ENCODE measurements at places on chromosomes 6 and 20. TPM values are rescaled to one million over a fixed set of nuclear protein-coding genes. Genes with fewer than 3 reads are reported as not detected.

GRCh38 chr6:142816031-142816430 is 128.9 kb downstream of the HIVEP2 start:
- no peak for DNase-seq

- DNase-seq: no peak
These were observed 428.2 kb downstream of the BMP2 start for GRCh38 chr20:7195704-7196103.

DNA sequence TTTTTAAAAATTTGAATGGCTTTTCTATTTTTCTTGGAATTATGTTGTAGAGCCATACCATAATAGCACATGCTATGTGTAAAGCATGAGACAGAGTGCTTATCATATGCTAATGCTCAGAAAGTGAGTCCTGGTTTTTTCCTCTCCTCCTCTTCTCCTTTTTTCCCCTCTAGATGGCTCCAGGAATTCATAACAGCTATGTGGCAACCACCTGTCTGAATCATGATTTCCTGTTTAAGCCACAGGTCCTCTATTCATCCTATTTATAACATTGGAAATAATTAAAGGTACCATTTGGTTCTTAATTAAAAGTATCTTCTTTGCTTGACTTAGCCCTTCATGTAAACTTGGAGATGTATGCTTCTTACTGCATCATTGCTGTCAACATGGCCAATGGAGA is 260.0 kb upstream of the MAP3K7 start:
- no peak for DNase-seq

- DNase-seq: no peak
These were observed 54.9 kb upstream of the TRAF3IP2 start for GRCh38 chr6:111660531-111660930.

DNA sequence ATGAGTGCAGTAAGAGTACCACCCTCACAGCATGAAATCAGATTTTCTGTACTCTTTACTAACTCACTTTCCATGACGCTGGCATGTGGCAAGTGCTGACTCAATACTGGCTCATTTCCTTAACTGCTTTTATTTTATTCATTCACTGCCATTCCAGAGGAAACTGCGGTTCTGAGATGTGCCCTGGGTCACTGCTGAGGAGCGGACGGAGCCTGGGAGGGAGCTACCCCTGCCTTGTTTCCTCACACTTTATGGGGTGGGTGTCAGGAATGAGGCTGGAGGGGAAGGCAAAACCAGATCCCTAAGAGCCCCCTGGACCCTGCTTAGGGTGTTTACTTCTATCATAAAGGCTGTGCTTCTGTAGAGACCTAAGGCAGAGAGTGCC is 14.4 kb downstream of the NT5E start:
- DNase-seq: no peak

Gene IRAK1BP1
- 2.5 TPM for total RNA-seq

Gene GSTA3
- total RNA-seq: not detected

DNA sequence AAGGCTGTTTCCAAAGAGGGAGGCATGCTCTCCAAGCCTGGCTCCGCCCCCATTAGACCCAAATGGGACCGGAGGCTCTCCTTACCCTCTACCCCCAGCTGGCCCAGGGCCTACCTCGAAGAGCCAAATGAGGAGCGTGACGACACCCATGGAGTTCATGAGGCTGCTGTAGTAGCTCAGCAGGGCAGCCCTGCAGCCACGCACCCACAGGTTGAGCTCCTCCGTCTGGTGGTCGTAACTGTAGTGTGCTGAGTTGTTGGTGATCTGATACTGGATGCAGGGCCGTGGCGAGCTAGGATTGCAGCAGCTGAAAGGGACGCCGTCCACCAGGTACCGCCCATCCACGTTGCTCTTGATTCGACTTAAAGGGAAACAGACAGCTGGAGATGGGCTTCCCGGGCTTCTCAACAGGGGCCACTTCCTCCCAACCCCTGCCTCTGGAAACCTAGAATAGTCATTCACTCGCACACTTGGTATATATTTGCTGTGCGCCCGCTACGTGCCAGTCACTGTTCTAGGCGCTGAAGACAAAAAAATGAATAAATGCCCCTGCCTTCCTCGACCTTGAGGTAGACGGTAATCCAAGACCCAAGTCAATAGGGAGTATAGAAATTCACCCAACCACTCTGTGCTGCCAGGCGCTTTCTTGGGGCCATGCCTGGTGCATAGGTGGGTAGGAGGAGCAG is 18.0 kb downstream of the PRPH2 start:
- DNase-seq: peak; percentile 88

DNA sequence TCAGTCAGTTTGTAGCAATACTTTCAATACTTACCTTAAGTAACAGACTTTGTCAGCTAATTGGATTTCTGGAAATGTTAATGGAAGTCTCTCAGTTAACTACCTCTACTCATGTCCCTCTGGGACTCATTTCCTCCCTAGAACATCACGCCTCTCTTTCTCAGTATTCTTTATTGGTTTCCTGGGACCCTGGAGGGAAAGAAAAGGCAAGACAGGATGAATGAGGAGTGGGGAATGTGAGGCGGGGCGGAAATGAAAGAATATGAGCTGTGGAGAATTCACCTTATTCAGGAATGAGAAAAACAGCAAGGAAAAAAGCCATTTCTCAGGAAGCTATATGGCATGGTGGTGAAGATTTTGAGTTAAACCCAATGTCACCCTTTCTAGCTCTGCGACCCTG is 62.7 kb downstream of the ANKS1A start:
- DNase-seq: no peak

DNA sequence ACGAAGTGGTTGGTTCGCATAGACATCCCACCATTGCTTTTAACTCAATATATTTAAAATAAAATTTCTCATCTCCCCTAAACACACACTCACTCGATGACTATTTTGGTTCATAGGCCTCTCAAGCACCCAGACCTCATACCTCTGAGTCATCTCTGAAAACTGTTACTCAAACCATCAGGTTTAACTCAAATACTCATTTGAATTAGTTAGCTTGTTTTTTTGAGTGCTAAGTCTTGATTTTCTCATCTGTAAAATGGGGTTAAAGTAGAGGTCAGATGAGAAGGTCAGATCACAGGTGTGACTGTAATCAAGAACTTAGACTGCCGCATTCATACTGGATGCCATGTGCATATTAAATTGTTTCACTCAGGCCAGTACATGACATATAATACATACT is 243.9 kb upstream of the TENT5A start:
- no peak for DNase-seq

DNA sequence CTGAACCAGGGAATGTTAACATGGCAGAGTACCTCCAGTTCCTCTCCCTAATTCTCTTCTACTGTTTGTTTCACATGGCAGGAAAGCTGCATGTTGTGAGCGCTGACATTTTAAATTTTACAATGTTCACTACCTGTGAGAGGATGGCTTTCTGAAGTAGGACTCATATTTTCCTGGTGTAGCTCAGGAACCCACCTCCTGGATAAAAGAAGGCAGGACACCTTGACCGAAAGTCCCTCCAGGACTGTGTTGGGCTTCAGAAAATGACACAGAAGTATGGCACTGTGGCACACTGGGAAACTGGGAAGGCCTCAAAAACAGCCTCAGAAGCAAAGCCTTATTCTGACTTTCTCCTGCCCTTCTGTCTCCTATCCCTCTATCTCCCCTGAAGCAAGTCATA is 33.3 kb downstream of the PTPRK start:
- DNase-seq: no peak

DNA sequence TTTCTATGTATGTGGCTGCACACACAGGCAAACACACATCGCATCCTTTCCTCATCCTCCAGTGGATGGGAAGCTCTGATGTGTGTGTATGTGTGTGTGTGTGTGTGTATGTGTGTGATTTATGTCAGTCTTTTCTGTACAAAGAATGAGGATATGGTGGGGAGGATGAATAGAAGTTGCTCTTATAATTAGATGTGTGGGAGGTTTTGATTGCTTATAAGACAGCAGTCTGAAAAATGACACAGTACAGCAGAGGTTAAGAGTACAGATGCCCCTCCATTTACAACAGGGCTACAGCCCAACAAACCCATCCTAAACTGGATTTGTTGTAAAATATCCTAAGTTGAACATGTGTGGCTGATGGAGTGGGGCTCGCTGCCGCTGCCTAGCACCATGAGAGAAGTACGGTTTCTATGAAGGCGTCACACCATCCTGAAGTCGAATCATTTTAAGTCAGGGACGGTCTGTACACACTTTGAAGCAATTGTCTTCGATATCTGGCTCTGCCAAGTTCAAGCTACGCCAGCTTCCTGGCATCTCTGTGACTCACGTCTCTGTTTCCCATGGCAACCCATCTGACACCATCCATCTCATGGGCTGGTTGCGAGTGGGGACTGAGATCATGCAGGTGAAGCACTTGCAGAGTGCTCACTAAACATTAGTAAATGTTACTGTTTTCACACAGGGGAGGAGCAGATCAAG is 252.6 kb downstream of the MYLK4 start:
- DNase-seq: no peak

Gene SLC32A1
- total RNA-seq: not detected

- no peak for DNase-seq
These were observed 19.4 kb upstream of the TFAP2A start for GRCh38 chr6:10434235-10434634.

DNA sequence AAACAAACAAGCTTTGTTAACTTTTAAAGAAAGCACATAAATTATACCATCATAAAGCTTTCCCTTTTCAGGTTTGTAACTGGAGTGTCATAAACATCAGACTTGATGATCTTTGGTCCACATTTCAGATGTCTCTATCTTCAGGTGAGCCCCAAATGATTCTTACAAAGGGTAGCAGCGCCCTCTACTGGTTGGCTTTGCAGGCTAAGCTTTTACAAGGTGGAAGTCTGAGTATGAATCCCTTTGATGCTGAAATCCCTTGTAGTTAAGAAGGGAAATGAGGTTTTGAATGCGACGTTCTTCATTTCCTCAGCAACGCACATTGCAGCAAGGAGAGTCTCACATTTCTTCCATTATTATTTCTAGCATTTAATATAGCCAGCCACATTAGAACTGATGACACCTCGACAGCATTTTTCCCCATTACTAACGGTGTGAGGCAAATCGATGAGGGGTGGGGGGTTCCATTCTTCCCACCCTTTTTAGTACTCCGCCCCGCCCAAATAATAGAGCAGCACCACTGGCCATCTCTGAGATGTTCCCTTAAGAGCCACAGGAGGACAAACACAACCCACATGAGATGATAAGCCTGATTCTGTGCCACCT is 126.3 kb upstream of the NT5E start:
- no peak for DNase-seq

GRCh38 chr6:5729813-5730517 is 276.8 kb downstream of the NRN1 start:
- no peak for DNase-seq

GRCh38 chr20:59578436-59579403 is 25.6 kb upstream of the PHACTR3 start:
- peak; percentile 65 for DNase-seq

DNA sequence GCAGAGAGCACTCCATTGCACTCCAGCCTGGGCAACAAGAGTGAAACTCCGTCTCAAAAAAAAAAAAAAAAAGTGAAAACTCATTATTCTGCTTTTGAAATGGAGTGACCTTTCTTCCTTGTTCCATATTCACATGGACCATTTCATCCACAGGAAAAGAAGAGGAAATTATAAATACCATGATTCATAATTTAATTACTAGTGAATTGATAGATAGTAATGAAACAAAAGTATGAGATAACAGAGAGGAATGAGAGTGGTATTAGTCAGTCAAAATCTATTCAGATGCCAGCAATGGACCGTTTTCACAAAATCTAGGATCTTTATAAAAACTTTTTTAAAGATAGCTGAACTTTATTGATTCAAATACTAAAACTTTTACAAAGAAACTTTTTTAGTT is 443.1 kb upstream of the FLRT3 start:
- DNase-seq: no peak

DNA sequence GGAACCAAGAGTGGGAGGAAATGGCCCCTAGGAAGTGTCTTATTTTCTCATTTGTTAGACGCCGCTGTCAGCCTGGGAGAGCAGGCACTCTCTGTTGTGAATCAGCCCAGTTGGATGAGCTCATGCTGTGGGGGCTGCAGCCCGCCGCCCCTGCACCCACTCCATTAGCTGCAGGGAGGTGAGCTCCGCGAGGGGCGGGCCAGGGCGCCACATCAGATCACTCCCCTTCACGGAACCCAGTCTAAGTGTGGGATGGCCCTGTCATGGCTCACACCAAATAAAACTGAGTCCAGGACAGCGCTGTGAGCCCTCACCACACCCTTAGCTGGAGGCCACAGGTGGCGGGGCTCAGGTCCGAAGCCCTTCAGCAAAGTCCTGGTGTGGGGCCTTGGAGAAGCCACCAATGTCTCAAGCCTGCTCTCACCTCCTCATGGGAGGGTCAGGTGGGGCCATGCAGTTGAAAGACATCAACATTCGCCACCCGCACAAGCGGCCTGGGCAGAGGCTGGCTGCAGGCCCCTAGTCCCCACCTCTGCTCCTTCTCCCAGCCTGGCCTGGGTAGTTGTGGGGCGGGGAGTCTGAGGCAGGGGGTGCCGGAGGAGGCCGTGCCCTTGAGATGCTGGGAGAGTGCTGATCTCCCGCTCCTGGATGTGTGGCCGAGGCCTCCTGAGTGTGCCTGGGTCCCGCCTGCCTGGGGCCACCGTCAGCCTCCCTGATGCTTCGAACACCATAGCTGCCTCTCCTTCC is 66.2 kb upstream of the SLCO4A1 start:
- DNase-seq: no peak

DNA sequence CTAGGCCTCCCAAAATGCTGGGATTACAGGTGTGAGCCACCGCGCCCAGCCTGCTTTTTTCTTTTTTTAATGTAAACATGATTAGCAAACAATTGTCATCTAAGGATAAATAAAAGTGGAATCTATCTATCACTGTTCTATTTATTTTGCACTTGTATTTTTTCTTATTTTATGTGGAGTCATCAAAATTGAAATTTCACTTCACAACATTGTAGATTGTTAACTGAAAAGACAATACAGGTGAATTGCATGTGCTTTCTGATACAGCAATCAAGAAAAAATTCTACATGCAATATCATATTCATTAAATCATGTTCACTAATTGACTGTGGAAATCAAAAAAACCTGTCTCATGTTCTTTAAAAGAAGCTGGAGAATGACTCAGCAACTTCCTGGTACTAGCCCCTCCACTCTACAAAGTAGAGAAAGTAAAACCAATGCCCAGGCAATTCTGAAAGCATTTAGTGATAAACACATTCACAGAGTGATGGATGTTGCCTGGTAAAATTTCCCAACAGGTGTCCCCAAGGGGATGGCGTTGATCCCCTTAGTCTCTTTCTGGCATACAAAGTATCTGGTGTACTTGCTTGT is 10.7 kb upstream of the RFX6 start:
- no peak for DNase-seq

- no peak for DNase-seq
These were observed 4.7 kb downstream of the ZMYND8 start for GRCh38 chr20:47351643-47352331.

- no peak for DNase-seq
These were observed 9.7 kb upstream of the CD40 start for GRCh38 chr20:46108435-46108841.

Gene MYMX
- total RNA-seq: 11.6 TPM

Measured in mesenteric fat pad (tissue), 1 donor.